ENCODE measurements at places on chromosomes 4 and X. TPM values are rescaled to one million over a fixed set of nuclear protein-coding genes. Genes with fewer than 3 reads are reported as not detected.

The RPA4 gene
- total RNA-seq, result not detected

GRCh38 chr4:5036239-5036638, 15.0 kb upstream of the STK32B start:
- no peak for DNase-seq
- no peaks in the 10 kb centered on the region for H3K27me3 ChIP-seq
- H3K4me1 ChIP-seq, result peaks cover 19% of the 10 kb centered on the region
- no peaks in the 10 kb centered on the region for H3K36me3 ChIP-seq

The TBC1D14 gene
- 28.2 TPM for total RNA-seq

The PIN4 gene
- total RNA-seq, result 15.1 TPM

The ENPEP gene
- total RNA-seq, result 1.6 TPM

The KLB gene
- 0.38 TPM for total RNA-seq

DNA sequence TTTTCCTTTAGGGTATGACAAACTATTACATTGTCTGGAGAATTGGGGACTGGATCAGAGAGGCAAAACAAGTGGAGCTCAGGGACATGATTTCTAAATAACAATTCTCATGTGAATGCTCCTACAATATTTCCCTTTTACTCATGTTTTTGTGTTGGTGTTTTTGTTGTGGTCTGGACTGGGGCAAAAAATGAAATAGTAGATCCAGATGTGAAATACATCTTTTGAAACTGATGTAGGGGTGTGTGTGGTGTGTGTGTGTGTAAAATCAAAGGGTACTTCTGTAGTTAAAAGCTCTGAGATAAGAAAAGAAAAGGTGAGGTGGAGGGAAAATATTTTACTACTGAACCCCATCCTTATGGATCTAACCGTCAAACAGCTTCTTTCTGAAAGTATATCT, 188.4 kb upstream of the RPL34 start:
- DNase-seq, result no peak
- H3K36me3 ChIP-seq, result no peaks in the 10 kb centered on the region
- no peaks in the 10 kb centered on the region for H3K27me3 ChIP-seq
- no peak overlapping the region for H3K4me3 ChIP-seq
- H3K4me1 ChIP-seq, result no peaks in the 10 kb centered on the region

DNA sequence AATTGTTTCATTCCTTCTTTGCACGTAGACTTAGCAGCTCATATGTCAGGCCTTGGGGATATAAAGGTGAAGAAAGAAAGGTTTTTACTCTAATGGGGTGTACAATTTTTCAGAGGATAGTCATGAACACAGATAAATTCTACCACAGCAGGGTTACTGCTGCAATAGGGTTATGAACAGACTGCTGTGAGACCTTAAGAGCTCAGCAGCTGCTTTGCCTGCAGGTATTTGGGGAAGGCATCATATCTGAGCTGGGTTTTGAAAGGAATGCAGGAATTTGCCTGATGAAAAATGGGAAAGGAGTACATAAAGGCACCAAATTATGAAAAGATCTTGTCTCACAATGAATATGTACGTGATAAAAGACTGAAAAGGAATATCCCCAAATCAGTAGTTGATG, 128.9 kb downstream of the CEP135 start:
- no peaks in the 10 kb centered on the region for H3K36me3 ChIP-seq
- H3K4me3 ChIP-seq, result no peak overlapping the region
- H3K27me3 ChIP-seq, result no peaks in the 10 kb centered on the region
- H3K4me1 ChIP-seq, result no peaks in the 10 kb centered on the region
- no peak overlapping the region for H3K27ac ChIP-seq

- no peak overlapping the region for H3K4me3 ChIP-seq
- H3K36me3 ChIP-seq, result no peaks in the 10 kb centered on the region
- DNase-seq, result no peak
- H3K27ac ChIP-seq, result no peak overlapping the region
These were observed 46.7 kb downstream of the TMEM156 start for GRCh38 chr4:38985410-38986100.

DNA sequence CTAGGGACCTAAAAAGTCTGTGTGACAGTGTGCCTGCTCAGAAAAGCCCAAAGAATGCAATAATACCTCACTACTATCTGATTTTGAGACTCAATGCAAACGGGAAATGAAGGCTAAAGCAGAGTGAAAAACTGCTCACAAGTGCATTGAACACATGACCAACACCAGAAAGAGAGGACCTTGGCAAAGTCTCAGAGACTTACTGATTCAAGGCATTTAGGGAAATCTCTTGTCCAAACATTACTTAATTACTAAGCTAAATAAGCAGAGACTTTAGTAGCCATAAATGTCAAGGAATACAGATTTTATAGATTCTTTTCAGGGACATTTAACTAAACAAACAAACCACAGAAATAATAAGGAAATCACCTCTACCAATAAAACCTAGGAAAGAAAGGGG, 916.0 kb downstream of the FSTL5 start:
- no peak for DNase-seq
- H3K36me3 ChIP-seq, result no peaks in the 10 kb centered on the region
- H3K27me3 ChIP-seq, result no peaks in the 10 kb centered on the region
- H3K4me1 ChIP-seq, result no peaks in the 10 kb centered on the region
- H3K4me3 ChIP-seq, result no peak overlapping the region

DNA sequence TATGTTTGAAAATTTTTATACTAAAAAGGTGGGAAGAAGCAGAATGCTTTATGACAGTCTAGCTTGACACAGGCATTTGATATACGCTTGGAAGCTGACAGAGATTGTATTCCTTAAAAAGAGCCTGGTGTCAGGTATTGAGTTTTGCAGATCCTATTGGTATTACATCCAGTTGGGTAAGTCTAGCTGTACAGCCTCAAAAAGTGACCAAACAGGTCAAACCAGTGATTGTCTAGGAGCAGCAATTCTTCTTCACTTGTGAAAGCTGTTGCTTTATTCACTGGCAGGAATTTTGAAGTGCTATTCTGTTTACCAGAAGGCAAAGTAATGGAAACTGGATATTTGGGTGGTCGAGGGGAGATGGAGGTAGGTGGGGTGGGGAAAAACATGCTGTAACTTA, 77.5 kb downstream of the UCHL1 start:
- no peak overlapping the region for H3K4me3 ChIP-seq
- H3K36me3 ChIP-seq, result no peaks in the 10 kb centered on the region
- H3K27me3 ChIP-seq, result no peaks in the 10 kb centered on the region

GRCh38 chr4:112031712-112032328, 113.4 kb upstream of the FAM241A start:
- H3K36me3 ChIP-seq, result no peaks in the 10 kb centered on the region
- no peak overlapping the region for H3K27ac ChIP-seq
- no peaks in the 10 kb centered on the region for H3K4me1 ChIP-seq
- DNase-seq, result no peak
- no peaks in the 10 kb centered on the region for H3K27me3 ChIP-seq
- H3K4me3 ChIP-seq, result no peak overlapping the region

GRCh38 chr4:7638984-7639789, 204.5 kb upstream of the PSAPL1 start:
- no peaks in the 10 kb centered on the region for H3K27me3 ChIP-seq
- DNase-seq, result no peak
- peaks cover 3% of the 10 kb centered on the region for H3K4me1 ChIP-seq
- H3K4me3 ChIP-seq, result no peak overlapping the region

GRCh38 chrX:71162981-71163380, 18.3 kb downstream of the NLGN3 start:
- no peaks in the 10 kb centered on the region for H3K36me3 ChIP-seq
- no peaks in the 10 kb centered on the region for H3K27me3 ChIP-seq
- H3K4me1 ChIP-seq, result no peaks in the 10 kb centered on the region
- no peak overlapping the region for H3K4me3 ChIP-seq
- no peak overlapping the region for H3K27ac ChIP-seq

The S100P gene
- 65.8 TPM for total RNA-seq

The DGAT2L6 gene
- total RNA-seq, result not detected

- no peaks in the 10 kb centered on the region for H3K36me3 ChIP-seq
- no peak overlapping the region for H3K27ac ChIP-seq
- H3K27me3 ChIP-seq, result no peaks in the 10 kb centered on the region
These were observed 43.9 kb upstream of the NEIL3 start for GRCh38 chr4:177265729-177266128.

- no peaks in the 10 kb centered on the region for H3K4me1 ChIP-seq
- no peaks in the 10 kb centered on the region for H3K36me3 ChIP-seq
- H3K27me3 ChIP-seq, result no peaks in the 10 kb centered on the region
- no peak overlapping the region for H3K4me3 ChIP-seq
- no peak for DNase-seq
- no peak overlapping the region for H3K27ac ChIP-seq
These were observed 360.4 kb upstream of the AGA start for GRCh38 chr4:177802661-177803060.

DNA sequence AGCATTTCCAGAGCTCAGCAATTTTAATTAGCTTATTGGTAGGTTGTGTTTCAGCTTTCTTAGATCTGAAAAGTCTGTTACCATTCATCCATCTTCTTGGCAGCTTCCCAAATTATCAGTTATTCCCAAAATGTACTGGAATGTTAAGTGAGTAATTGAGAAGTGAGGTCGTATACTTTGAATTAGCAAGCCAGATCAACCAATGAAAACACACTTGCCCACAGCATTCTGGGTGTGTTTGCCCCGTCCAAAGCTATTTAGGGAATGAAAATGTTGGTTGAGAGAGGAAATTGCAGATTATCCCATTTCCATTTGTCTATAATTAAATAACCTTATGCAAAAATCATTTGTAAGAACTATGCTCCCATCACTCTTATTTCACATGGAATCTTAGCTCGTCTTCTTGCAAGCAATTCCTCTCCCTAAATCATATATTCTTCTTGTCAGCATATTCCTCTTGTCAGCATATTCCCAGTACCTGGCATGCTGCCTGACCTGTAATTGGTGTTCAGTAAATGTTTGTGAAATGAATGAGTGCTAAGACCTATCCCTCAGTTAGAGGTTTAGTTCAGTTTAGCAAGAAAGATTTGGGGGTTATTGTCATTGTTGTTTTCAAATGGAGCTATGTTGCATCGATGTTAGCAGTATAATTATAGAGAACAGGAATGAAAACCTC, 23.3 kb upstream of the ANTXR2 start:
- no peak for DNase-seq
- no peak overlapping the region for H3K4me3 ChIP-seq
- H3K36me3 ChIP-seq, result no peaks in the 10 kb centered on the region
- H3K4me1 ChIP-seq, result no peaks in the 10 kb centered on the region
- no peak overlapping the region for H3K27ac ChIP-seq

The GASK1B gene
- total RNA-seq, result 7.4 TPM

Data from esophagus squamous epithelium (tissue), 5 donors.